Activated CD4-positive, alpha-beta T cell treated with anti-CD3 and anti-CD28 coated beads, Interleukin-2, amount 50 U/mL, for 1 hour (primary cell): ENCODE measurements at places on chromosomes 7 and 10.

DNA sequence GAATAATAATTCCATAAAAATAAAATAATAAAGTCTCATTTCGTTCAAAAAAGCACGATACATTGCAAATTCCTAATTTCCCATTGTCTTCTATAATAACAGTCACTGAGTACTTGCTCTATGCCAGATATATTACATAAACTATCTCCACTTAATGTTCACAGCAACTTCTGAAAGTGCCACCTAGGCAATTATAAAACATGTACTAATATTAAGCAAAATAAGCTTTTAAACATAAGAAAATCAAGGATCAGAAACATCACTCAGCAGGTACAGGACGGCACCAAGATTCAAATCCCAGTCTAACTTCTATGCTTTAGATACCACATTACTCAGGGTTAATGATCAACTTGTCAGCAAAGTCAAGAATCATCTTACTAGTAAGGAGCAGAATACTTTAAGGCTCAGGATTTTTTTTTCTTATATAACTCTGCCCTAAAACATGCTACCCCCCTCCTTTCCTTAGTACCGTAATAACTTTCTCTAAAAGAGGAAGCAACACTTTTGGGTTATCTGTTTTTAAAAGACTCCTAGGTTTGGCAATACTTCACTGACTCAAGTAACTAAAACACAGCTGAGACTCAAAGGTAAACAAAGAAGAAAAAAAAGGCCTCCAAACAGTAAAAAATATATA, 51.3 kb downstream of the USP6NL start:
- no peak for DNase-seq

GRCh38 chr7:87933605-87933952, 472 bp upstream of the ADAM22 start:
- DNase-seq, result no peak

GRCh38 chr7:44802418-44803025, 6.0 kb downstream of the PPIA start:
- DNase-seq, result no peak

DNA sequence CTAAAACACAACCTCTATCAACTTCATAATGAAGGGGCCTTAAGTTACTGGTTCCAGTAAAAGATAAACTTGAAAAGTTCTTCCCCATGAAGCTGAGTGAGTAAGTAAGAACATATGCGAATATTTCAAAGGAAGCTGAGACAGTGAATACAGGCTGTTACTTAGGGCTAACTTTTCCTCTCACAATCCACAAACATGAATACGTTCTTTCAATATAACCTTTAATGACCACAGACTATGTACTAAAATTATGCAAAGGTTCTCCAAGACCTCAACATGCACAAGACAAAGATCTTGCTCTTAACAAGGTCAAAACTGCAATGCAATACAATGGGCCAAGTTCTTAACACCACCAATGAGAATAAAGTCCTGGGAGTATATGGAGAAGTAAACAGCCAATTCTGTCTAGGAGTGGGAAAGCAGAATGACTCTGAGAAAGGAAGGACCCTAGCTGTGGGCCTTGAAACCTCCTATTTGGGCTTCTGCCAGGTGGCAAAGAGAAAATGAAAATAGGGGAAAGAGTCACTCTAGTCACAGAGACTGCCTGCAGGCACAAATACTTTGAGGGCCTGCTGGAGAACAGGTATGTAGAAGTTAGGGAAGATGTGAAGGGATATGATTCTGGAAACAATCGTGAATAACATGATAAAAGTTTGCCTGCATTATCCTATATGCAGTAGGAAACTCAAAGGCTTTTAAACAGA, 43.7 kb downstream of the OSBPL3 start:
- no peak for DNase-seq

- no peak for DNase-seq
Measured at GRCh38 chr10:132690401-132690800, 95.5 kb downstream of the NKX6-2 start.

DNA sequence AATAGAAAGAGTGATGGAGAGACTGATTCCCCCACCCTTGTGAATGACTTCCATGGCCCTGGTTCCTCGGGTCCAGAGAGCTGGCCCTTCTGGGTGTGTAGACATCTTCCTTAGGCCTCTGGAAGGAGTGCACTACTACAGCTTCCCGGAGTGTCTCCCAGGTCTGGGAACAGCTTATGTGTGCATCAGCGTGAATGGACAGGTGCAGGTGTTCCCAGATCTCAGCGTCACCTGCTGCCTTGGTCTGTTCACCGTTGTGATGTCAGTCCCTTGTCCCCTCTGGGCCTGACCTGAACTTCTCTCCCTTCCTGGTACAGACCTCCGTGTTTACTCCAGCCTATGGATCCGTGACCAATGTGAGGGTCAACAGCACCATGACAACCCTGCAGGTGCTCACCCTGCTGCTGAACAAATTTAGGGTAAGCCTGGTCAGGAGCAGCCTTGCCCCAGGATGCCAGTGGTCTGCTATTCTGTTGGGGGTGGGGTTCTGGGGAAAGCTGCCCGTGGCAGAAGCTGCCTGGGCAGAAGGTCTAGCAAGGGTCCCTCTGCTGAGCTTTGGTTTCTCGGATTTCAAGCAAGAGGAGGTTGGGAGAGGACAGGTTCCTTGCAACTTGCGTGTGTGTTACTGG, 10.5 kb upstream of the DEPP1 start:
- no peak for DNase-seq

GRCh38 chr10:80539421-80540031, 1.8 kb downstream of the SH2D4B start:
- DNase-seq, result no peak

DNA sequence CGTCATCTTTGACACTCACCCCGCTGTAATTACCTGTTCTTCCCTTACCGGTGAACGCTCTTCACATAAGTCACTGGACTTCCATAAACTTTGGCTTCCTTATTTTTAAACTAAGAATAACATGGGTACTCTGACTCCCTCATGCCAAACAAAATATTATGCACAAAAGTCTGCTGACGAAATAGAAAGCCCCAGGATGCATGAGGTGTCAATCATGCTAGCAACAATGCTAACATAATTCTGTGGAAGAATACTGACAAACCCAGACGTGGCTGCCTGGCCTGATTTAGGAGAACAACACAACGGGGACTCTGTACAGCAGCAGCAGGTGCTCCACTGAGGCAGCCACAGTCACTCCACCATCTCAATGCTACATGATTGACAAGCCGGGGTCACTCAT, 137.5 kb downstream of the CCDC71L start:
- no peak for DNase-seq

- no peak for DNase-seq
Measured at GRCh38 chr10:84135836-84136235, 3.5 kb upstream of the GHITM start.

DNA sequence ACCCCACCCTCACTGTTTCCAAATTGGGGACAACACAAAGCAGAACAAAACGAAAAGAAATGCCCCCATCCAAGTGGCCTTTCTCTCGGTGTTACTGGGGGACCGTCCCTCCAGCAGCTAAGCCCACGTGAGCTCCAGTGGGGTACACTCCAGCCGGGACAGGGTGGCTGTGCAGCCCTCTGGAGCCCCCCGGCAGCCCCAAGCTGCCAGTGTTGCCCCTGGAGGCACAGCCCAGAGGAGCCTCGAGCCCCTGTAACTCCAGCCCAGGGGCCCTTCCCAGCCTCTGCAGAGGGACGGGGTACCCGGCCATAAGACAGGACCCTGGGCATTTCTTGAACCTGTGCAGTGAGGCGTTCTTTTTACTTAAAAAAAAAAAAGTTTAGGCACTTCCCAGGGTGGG, 124.5 kb upstream of the KCTD7 start:
- no peak for DNase-seq

DNA sequence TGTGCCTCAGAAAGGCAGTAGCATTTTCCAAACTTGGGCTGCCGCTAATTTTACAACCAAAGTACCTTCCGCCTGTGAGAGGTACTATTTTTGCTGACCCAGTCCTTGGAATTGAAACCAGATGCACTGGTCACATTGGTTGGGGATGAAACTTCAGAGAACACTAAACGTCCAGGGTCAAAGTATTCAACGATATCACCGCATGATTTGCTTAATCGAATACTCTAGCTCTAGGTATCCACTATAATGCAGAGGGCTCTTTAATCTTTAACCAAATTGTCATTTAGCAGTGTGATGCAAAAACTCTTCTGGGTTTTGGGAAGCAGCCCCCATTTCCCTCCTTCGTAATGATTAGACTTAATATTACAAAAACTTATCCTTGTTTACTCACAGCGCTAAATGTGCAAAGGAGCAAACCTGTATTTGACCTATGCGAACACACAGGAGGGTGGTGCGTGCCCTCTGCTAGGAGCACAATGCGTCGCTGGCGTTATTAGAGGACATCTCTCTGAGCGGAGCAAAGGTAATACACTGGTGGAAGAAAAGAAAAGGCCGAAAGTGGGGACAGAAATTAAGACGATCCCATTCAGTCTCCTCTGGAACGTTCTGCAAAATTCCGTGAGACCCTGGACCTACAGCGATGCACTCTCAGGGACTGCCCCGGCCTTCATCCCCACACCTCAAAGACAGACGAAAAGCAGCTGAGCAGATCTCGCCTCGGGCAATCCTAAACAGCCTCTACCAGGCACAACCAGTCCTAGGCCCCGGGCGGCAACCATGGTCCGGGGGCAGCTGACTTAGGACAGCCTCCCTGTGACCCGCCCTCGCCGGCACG, 916 bp upstream of the EEPD1 start:
- DNase-seq, result no peak

DNA sequence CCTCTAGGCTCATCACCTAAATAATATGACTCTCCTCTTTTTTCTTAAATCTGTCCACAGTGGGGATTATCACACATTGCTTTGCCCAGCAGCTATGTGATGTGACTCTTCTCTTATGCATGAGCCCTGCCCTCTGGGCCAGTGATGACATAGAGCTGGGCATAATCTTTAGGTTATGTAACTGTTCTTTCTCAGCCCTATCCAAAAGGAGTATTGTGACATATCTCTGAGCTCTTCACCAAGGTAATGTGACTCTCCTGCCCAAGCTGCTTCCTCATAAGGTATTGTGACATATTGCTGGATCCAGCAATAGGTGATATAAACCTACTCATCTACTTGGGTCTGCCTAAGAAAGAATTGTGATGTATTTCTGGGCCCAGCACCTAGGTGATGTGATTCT, 37.7 kb upstream of the ZNF107 start:
- DNase-seq, result no peak

- no peak for DNase-seq
Measured at GRCh38 chr10:71784679-71785272, 11.5 kb upstream of the VSIR start.

- DNase-seq, result no peak
Measured at GRCh38 chr10:120823266-120823665, 27.9 kb upstream of the WDR11 start.
